ENCODE measurements at places on chromosomes 12 and 14.

GRCh38 chr12:78938341-78939084 is 73.9 kb downstream of the SYT1 start:
- no peak for DNase-seq

DNA sequence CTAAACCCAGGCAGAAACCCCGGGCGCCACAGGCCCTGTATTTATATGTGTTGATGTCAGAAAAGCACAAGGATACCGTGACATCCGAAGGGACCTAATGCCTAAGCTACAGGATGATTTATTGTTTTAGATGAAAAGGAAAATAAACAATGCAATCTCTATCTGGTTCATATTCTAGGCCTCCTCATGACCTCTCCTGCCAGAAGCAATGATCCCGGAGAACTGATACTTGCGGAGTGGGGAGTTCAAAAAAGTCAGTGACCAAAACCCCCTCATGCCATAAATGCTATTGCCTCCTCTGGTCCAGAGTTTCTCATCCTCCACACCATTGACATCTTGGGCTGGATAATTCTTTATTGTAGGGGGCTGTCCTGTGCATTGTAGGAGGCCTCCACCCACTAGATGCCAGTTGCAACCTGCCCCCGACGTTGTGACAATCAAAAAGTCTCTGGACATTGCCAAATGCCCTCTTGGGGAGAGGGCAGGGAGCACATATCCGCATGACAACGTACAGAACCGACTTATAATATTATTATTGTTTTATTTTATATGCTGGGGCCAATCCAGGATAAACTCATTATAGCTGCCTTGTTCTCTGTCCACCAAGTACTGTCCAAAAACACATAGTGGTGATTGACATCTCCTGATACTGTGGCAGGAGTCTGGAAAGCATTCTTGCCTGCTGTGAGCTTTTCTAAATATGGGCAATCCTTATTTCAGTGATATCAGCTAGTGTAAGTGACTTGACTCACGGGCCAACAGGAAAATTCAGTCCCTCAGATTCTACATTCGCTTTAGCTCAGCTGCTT is 1.1 kb upstream of the CSRP2 start:
- DNase-seq: peak; percentile 20

DNA sequence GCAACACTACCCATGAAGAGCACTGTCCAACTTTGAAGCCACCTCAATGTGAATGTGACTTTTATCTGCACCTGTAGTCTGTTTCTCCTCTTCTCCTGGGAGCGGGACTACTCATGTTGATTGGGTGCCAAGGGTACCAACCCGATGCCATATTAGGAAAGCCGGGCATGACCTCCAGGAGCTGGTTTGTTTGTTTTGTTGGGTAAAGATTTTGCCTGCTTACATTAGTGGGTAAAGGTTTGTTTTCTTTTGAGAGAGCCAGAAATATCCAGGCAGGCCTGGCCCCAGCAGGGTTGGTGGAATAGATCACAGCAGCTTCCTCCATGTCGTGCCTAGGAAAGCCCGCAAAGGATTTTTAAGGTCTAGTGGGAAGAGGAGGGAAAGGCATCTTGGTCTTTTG is 19.7 kb upstream of the ITPK1 start:
- no peak for DNase-seq

GRCh38 chr12:105961821-105962671 is 176.7 kb downstream of the NUAK1 start:
- no peak for DNase-seq

- DNase-seq: no peak
These were observed 340.1 kb upstream of the FKBP4 start for GRCh38 chr12:2454601-2455177.

DNA sequence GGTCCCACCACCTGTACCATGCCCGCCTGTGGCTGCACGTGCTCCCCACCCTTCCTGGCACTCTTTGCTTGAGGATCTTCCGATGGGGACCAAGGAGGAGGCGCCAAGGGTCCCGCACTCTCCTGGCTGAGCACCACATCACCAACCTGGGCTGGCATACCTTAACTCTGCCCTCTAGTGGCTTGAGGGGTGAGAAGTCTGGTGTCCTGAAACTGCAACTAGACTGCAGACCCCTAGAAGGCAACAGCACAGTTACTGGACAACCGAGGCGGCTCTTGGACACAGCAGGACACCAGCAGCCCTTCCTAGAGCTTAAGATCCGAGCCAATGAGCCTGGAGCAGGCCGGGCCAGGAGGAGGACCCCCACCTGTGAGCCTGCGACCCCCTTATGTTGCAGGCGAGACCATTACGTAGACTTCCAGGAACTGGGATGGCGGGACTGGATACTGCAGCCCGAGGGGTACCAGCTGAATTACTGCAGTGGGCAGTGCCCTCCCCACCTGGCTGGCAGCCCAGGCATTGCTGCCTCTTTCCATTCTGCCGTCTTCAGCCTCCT is 1.1 kb downstream of the INHBE start:
- DNase-seq: peak; percentile 47

DNA sequence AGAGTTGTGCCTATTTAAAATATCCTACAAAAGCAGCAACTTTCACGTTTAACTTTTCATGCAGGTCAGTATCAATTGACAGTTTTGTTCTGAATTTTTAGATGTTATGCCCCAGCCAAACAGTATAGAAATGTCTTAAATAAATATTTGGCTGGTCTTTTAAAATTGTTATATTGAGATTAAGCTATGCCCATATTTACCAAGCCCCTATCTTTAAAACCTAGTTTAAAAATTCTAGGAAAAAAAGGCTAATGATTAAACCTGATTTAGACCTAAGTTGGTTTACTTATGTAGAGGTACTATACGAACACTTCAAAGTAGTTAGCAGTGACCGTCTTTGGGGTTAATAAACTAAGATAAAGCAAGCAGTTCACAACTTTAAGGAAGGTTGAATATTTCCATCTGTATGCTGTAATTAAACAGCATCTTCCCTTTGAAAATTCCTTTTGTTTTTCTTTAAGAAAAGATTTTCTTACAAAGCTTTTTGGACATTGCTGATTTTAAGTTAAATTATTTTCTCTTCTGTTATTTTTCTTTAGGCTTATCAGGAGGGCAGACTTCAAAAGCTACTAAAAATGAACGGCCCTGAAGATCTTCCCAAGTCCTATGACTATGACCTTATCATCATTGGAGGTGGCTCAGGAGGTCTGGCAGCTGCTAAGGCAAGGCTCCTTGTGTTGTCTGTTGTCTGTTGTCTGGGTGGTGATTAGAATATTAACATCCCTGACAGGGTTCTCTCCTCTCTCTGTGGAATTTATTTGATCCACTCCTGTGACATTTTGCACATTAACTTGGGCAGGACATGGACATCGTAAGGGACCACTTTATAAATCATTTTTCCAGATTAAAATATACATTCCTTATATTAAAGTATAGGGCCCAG is 7.5 kb downstream of the EID3 start:
- no peak for DNase-seq

DNA sequence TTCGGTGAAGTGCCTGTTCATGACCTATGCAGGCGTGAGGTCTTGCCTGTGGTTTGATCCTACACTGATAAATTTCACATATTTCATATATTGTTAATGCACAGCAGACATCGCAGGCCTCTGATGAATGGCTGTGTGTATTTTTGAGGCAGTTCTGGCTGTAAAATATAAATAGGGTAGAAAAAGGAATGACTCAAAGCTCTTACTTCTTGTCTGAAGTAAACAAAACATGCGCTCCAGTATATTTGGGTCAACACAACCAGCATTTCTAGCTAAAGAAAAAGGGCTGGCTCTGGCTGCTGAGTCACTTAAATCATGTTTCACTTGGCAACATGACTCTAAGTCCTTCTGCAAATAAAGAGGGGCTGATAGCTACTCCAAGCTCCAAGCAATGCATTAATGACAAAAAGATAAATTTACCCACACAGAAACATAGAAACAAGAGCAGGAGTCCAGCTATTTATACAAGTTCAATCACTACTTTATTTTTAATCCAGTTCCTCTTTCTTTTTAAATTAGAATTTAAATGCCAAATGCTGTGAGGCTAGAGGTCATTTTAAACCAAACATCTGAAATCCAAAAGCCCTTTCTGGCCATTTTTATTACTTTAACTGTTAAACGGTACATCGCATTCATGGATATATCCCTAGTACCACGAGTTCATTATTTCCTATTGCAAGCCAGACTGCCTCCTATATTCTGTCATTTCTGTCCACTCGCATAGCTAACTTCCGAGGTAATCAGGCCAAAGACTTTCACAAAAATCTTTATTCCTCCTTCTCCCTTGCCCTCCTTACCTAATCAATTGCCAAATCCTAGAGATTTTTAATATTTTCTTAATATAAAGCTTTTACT is 54.3 kb upstream of the TMCC3 start:
- DNase-seq: peak; percentile 77

- DNase-seq: peak; percentile 28
These were observed 206.6 kb downstream of the CACNA1C start for GRCh38 chr12:2259369-2259768.

DNA sequence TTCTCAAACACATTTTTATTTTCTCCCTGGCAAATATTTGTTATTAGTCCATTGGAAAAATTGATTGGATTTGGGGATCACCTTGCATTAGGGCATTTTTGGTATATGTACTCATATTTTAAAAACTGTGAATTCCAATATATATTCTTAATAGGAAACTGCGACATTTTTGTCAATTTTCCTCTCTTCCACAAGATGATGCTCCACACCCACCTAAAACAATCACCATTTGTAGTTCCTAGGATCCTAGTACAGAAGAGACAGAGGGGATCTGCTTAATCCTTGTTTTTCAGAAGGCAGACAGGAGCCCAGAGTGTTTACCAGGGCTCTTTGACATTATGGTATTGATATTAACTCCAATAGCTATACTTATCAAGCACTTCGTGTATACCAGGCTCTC is 22.8 kb upstream of the OASL start:
- peak; percentile 42 for DNase-seq

- DNase-seq: no peak
These were observed 846.7 kb downstream of the TMEM121 start for GRCh38 chr14:106372870-106373652.

- no peak for DNase-seq
These were observed 287.5 kb downstream of the GALC start for GRCh38 chr14:87705439-87705896.

- DNase-seq: no peak
These were observed 106.0 kb downstream of the ITPR2 start for GRCh38 chr12:26726956-26727355.

GRCh38 chr12:74984631-74985030 is 225.0 kb downstream of the KCNC2 start:
- no peak for DNase-seq

DNA sequence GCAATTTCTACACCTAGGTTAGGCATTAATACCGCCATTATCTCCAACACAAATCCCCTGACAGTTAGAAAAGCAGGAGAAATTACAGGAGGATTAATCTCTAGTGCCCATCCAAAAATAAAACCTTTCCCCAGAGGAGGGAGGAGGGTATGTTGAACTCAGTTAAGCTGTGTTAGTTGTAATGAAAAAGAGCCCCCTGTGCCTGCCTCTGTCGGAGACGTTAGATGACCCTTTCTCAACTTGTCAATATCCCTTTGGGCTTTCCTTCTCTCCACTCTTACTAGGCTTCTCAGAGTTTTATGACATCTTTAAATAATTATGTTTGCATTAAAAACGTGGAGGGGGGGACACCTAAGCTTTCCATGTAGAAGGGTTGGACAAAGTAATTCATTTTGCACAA is 278.2 kb downstream of the PDZRN4 start:
- DNase-seq: no peak

- no peak for DNase-seq
These were observed 67.5 kb upstream of the BTG1 start for GRCh38 chr12:92213166-92213565.

GRCh38 chr12:47903151-47903611 is 1.6 kb downstream of the VDR start:
- peak; percentile 57 for DNase-seq

- DNase-seq: no peak
These were observed 344.6 kb downstream of the C12orf75 start for GRCh38 chr12:105674871-105675699.

DNA sequence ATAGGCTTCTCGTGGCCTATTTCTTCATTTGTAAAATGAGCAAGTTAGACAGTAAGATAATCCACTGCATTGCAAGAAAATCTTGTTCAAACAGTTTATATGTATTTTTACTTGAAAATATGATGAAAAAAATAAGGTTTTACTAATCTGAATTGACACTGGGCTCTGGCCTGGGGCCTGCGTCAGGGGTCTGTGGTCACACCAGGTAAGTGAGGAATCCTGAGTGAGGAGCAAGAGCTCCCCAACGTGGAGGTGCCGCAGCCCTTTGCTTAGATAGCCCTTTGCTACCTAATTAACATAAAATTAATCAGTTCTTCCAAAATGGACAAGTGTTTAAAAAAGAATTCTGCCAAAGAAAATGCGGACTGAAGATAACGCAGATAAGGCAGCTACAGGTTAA is 39.1 kb upstream of the STAB2 start:
- DNase-seq: no peak

DNA sequence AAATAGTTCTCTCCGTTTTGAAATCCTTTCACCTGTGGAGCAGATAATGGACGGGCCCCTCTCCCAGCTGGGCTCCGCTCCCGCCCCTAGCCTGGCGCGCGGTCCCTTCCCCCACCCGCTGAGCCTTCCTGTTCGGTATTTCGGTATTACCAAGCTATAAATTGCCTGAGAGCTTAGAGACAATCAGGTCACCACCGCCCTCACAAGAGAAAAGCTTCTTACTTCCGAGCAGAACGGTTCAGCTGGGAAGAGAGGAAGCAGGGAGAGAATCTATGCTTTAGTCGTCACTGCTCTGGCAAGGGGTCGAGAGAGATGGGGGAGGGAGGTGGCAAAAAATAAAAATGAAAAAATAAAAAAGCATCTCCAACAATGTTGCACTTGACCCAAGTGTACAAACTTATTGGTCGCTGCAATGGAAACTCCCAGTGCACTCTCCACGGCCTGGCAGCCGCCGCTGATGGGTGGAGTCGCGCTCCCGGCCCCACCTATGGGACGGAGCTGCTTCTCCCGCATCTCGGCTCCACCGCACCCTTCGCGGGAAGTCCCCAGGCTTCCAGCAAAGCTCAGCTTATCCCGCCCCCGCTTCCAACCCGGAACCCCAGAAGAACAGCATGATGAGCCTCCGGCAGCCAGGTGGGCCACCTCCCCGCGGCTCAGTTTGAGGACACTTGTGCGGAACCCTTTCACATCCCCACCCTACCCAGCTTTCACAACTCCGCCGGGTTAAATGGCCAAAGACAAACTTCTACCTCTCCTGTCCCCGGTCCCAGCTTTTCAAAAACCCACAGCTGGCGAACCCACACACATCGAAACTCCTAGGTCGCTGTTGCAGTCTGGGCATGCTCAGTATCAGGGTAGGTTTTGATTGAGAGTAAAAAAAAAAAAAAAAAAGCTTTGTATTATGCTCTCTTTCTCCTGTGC is 832 bp upstream of the SYT1 start:
- peak; percentile 59 for DNase-seq

GRCh38 chr12:75666126-75666938 is 154.9 kb upstream of the KRR1 start:
- DNase-seq: peak; percentile 29

- no peak for DNase-seq
These were observed 13.3 kb downstream of the C12orf75 start for GRCh38 chr12:105343836-105344235.

DNA sequence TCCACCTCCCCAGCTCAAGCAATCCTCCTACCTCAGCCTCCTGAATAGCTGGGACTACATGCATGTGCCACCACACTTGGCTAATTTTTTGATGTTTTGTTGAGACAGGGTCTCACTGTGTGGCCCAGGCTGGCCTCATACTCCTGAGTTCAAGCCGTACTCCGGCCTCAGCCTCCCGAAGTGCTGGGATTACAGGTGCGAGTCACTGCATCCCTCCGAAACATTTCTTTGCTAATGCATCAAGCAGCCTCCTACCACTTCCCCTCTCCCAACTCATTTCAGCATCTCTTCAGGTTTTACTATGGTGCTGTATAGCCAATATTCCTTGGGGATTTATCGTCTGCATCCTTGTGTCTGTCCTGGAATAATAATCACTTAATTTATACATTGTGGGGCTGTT is 2.3 kb upstream of the SLC22A17 start:
- DNase-seq: no peak
